NCI-H2081 treated with DMSO at 0.1 percent for 48 hours (cell line): ENCODE measurements at places on chromosomes 16 and 17.

DNA sequence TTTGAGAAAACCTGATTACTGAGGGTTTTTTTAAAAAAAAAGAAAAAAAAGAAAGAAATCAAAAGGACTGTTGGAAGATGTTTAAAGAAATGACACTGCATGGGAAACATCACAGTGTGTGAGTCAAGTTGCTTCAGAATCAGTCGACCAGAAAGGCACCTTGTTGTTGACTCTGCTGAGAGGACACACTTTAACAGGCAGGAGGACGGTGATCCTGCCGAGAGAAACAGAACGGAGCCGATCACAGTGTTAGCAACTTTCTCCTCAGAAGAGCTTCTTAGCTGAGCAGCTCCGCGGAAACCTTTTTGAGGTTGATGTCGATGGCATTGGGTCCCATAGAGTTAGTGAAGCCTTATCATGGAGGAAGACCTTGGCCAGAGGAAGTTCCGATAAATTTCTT is 538.7 kb downstream of the RBFOX1 start:
- DNase-seq = no peak

DNA sequence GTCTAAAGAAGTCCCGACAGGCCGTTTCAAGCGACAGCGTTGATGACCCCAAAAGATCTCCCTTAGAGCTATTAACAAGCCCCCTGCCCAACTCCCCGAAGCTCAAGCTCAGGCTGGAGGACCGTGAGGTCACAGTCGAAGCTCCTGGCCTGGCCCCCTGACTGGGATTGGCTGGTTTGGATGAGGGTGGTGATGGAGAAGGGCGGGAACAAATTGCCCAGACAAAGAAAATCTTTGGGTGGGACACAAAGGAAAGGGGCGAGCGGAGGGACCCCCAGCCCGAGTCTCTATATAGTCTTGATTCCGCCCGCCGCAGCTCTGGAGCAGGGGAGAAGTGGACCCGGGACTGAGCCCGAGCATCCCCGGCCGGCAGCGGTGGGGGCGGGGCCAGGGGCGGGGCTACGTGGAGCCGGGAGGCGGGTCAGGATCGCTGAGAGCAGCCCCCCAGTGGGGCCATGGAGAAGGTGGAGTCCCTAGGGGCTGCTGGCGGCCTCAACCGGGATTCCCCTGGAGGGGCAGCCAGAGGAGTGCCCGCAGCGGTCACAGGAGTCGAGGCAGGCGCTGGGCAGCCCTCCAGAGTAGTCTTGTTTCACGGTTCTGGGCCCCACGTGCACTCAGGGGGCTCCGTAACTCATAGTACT is 982 bp upstream of the NEURL4 start:
- DNase-seq = peak; percentile 38

DNA sequence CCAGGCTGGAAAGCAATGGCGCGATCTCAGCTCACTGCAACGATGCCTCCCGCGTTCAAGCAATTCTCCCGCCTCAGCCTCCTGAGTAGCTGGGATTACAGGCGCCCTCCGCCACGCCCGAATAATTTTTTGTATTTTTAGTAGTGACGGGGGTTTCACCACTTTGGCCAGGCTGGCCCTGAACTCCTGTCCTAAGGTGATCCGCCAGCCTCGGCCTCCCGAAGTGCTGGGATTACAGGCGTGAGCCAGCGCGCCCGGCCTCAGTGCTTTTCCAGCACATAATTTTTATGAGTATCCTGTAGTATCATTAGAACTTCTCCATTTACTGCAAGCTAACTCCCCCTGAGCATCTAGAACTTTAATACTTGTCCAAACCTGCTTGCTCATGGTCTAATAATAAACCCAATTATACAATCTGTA is 1.8 kb downstream of the UBE2G1 start:
- no peak for DNase-seq

GRCh38 chr16:58850678-58851020 is 116.5 kb upstream of the GOT2 start:
- no peak for DNase-seq

- DNase-seq = no peak
These were observed 14.2 kb downstream of the GAS7 start for GRCh38 chr17:10183931-10184930.

GRCh38 chr17:73838815-73839214 is 194.6 kb upstream of the SDK2 start:
- DNase-seq = no peak
